ENCODE measurements at places on chromosomes 12 and 14.

- no peak for DNase-seq
These were observed 4.7 kb downstream of the ANGEL1 start for GRCh38 chr14:76808011-76808410.

- no peak for DNase-seq
These were observed 7.3 kb downstream of the DYRK2 start for GRCh38 chr12:67655829-67656228.

DNA sequence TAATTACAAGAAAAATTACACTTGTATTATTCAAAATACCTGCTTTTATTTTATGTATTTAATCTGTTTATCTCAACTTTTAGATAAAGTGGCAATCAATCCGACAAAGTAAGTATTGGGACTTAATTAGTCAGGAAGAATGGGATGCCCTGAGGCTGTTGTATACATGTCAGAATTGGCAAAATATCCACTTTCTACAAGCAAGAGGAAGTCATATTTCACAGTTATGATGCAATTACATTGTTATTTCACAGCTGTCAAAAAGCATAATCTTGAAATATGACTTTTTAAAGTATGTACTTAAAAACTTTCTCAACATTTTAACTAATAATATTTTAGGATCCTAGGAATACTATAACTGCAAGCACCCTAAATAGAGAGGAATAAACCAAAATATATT is 357.1 kb upstream of the MGAT4C start:
- no peak for DNase-seq

DNA sequence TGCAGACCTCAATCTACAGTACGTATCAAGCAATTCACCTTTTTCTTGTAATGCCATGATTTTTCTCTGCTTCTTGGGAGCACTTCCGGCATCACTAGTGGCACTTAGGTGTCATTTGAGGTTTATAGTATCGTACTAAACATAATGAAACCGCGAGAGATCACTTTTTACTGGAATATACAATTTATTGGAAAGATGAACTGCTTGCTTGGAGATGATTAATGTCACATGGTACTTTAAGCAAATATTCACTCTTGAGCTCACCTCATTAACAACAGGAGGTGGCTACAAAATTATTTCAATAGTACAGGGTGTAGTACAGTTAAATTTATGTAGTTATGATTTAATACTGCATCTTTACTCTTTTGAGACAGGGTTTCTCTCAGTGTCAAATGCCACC is 11.5 kb downstream of the FUT8 start:
- no peak for DNase-seq

DNA sequence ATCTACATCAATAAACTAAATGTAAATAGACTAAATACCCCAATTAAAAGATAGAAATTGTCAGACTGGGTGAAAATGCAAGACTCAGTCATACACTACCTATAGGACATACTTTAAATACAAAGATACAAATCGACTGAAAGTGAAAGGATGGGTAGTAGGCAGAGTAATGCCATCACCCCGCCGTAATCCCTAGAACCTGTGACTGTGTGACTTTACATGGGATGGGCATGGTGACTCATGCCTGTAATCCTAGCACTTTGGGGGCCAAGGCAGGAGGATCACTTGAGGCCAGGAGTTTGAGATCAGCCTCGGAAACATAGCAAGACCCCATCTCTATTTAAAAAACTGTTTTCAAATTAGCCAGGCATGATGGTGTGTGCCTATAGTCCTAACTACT is 2.6 kb upstream of the EVL start:
- DNase-seq = no peak

DNA sequence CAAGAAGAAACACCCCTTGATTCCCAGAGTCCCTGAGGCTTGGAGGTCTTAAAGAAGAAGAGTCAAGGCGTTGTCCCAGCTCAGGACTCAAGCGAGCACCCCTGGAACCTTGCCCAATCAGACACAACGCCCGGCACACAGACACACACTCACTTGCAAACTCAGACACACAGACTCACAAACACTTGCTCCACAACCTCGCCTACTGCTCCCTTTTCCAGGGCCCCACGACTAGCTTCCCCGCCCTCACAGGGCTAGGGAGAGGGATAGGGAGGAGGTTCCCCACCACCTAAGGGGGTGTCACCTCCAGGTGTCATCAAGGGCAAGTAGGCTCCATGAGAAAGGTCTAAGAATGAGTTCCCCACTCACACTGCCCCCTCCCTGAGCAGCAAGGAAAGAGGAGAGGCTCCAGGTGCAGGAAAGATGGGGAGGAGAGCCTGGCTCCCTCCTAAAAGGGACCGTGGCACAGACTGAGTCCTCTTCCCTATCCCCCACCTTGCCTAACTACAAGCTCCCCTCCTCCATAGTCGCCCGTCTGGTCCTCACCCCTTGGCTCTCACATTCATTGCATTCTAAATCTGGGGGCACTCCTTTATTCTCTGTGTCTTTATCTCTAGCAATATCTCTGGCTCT is 717 bp downstream of the WNT10B start:
- no peak for DNase-seq

DNA sequence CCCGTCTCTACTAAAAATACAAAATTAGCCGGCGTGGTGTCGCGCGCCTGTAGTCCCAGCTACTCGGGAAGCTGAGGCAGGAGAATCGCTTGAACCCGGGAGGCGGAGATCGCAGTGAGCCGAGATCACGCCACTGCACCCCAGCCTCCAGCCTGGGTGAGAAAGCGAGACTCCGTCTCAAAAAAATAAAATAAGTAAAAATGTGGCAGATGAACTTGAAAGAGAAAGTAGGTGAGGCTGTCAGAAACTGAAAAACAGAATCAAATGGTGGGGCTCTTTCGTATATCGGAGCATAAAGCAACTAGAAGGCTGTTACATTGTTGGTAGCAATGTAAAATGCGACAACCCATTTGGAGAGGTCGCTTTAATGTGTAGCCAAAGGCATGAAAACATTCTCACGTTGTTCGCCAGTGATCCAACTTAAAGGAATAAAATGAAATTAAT is 767 bp upstream of the CCNT1 start:
- no peak for DNase-seq

DNA sequence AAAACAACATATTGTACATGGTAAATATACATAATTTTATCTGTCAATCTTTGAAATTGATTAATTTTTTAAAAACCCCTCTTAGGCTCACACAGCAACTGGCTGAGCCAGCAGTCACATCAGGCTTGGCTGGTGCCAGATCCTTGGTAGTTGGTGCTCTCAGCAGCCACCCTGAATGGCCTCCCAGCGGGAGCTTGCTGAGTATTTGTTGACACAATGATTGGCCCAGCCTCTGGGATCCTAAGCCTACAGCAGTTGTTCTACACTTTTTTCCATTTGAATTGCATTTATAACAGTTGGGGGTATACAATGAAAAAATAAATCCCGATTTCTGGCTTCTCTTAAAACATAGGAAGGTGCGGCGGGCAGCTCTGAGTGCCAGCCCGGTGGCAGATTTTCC is 11.1 kb downstream of the PRKAB1 start:
- no peak for DNase-seq

DNA sequence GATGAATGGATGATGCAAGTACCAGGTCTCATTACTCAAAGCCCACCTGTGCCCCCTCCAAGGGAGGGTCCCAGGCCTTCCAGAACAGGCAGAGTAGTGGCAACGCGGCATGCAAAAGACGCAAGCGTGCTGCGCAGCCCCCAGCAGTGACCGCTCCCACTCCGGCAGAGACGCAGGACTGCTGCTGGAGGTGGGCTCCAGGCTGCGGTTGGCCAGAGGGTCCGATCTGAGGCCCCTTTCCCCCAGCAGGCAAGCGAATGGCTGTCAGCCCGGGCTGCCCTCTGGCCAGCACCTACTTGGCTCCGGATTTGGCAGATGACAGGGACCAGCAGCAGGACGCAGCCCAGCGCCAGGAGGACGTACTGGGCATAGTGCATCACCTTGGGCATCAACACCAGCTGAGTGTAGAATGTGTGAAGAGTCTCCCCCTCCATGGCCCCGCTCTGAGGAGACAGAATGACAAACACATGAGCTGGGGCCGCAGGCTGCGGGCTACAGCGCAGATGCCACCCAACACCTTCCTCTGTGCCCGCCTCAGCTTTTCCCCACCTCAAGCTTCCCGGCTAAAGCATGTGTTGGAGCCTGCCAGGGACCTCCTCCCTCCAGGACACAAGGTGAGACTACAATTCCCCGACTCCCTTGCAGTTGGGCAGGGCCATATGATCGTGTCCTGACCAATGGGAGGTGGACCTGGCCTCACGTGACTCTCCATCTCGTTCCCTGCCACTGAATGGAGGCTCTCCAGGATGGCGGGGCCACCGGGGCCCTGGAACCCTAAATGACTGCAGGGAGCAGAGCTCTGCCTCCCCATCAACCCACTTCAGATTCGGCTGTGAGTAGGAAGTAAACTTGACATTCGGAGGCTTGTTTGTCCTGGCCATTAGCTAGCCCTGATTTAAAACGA is 77.4 kb downstream of the SCARB1 start:
- peak; percentile 53 for DNase-seq

DNA sequence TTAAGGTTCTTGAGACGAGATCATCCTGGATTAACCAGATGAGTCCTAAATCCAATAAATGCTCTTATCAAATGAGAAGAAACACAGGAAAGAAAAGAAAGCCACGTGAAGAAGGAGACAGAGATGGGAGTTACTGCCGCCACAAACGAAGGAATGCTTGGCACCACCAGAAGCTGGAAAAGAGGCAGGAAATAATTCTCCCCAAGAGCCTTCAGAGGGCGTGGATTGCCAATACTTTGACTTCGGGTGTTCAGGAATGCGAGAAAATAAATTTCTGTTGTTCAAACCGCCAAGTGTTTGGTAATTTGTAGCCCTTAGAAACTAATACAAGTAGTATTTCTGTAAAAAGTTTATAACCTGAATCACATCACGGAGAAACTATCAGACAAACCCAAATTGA is 31.3 kb downstream of the ABCD2 start:
- no peak for DNase-seq

- DNase-seq = peak; percentile 40
These were observed 70.7 kb downstream of the SCARB1 start for GRCh38 chr12:124792961-124793441.

GRCh38 chr14:74402401-74403251 is 23.4 kb downstream of the SYNDIG1L start:
- no peak for DNase-seq

DNA sequence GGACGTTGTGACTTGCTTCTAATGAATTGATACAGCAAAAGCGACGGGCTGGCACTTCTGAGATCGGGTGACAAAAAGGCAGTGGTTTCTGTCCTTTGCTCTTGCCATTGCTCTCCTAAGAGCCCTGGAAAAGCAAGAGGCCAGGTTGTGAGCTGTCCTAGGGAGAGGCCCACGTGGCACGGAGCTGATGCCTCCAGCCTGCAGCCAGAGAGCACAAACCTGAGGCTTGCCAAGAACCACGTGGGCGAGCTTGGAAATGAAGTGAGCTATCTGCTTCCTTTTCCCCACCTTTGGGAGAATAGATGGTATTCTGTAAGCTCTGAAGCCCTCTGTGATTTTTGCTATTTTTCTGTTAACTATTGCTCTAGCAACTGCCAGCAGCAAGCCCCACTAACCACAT is 26.4 kb upstream of the NOS1 start:
- peak; percentile 7 for DNase-seq

- no peak for DNase-seq
These were observed 33.2 kb downstream of the DUSP6 start for GRCh38 chr12:89319122-89319521.

- no peak for DNase-seq
These were observed 165.1 kb upstream of the MGAT4C start for GRCh38 chr12:86421333-86421732.

DNA sequence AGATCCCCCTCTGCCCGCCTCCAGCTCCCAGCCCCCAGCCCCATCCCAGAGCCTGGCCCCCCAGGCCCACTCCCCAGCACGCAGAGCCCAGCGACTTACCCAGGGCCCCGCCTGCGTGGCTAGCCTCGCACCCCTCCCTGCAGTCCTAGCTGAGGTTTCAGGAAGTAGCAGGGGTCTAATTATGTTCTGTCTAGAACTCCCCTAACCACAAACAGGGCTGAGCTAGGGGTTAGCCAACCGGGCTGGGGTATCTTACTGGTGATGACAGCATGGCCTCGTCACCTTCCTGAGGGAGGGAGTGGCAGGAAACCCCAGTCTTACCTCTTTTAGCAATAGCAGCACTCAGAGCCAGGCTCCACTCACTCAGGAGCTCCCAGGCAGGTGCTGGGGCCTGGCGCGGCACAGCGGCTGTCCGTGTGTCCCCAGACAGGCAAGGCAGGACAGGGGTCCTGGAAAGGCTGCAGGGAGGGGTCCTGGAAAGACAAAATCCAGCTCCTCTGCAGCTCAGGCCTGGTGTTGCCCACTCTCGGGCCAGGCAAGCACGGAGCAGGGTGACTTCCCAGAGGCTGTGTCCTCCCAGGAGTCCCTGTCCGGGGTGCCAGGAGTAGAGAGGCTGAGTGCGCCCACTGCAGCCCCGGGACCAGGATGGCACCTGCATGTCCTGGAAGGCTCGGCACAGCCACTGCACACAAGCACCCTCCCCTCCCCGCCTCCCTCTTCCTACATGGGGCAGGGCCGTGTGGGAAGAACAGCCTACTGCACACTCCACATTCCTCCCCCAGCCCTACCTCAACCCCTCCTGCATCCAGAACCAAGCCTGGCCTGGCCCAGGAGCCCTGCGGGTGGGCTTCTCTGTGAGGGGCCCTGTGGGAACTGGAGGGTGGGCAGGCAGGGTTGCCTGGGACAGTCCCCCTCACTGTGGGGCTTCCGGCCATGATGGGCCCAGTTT is at the start of gene GPR132:
TSS of gene GPR132 (minus strand) at position 151 of the 949 bp plus-strand sequence. CDS start 10,010 bp downstream, outside the sequence.
- DNase-seq = no peak

- DNase-seq = no peak
These were observed 11.8 kb downstream of the CD163L1 start for GRCh38 chr12:7431993-7432685.

- peak; percentile 39 for DNase-seq
These were observed 25.8 kb upstream of the STRAP start for GRCh38 chr12:15856097-15856982.

- peak; percentile 57 for DNase-seq
These were observed at the start of gene CFAP73 for GRCh38 chr12:113149361-113150150. Gene CFAP73 (plus strand): TSS chr12:113149724. CDS start chr12:113149858, 134 bp downstream.

DNA sequence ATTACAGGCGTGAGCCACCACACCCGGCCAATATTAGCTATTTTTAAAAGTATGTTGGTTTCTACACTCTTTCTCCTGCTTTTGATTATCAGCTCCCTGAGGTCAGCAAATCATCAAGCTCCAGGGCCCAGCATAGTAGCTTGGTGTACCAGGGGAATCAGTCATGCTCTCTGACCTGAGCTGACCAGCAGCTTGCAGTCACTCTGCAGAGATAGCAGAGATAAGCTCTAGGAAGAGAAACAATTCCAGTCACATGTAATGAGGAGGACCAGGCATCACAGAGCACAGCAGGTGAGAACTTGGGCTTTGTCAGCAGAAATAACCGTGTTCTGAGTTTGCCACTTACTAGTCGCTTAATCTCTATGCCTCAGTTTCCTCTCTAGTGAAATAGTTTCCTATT is 8.5 kb downstream of the PLEKHD1 start:
- DNase-seq = no peak

- no peak for DNase-seq
These were observed 20.8 kb downstream of the SIVA1 start for GRCh38 chr14:104773505-104774452.

- no peak for DNase-seq
These were observed 496.4 kb downstream of the PCNX1 start for GRCh38 chr14:71403656-71404055.

- DNase-seq = no peak
These were observed 6.7 kb upstream of the CACNA2D4 start for GRCh38 chr12:1924996-1925683.

Measured in nucleus accumbens (tissue), 56 donors.